Right lung (tissue), 10 donors: ENCODE measurements at places on chromosomes 16 and 17. TPM values are rescaled to one million over a fixed set of nuclear protein-coding genes. Genes with fewer than 3 reads are reported as not detected.

DNA sequence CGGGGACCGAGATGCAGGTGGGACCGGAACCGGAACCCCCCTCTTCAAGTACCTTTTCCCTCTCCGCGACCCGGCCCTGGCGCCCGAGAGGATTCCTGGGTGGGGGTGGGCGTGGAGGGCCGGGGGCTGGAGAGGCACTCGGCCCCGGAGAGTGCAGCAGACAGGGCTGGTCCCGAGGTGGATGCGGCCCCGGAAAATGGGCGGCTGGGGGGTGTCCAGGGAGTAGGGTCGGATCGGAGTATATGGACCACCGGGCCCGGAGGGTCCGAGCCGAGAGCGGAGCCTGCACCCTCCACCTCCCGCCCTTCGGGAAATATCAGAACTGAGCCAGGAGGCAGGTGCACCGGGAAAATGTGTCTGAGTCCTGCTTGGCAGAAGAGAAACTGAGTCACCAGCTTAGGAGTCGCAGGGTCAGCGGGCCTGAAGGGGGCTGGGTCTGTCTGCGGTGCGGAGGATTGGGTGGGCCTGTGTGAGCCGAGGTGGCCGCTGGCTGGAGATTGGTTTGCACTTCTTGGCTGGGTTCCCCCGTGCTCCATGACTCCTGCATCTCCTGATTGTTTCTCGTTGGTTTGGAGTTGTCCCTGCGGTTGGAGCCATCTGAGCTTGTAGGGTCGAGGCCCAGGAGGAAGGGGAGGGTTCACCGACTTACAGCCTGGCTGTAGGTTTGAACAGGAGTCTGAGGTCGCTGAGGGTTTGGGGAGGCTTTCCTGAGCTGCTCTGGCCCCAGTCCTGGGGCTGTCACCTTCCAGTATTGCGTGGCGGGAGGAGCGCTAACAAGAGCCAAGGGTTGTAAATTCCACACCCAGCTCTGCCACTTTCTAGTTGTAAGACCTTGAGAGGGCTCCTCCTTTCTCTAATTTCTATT is 518 bp downstream of the SH2B1 start:
- DNase-seq, result no peak

CHAD gene
- 4.8 TPM for polyA plus RNA-seq

HSF4 gene
- 3.6 TPM for polyA plus RNA-seq

KIAA0513 gene
- 9.3 TPM for polyA plus RNA-seq

CLEC18C gene
- polyA plus RNA-seq, result not detected
